ENCODE measurements at places on chromosomes 5 and 9.

GRCh38 chr5:104643320-104643719 is 1080.7 kb upstream of the NUDT12 start:
- DNase-seq = peak; percentile 15

DNA sequence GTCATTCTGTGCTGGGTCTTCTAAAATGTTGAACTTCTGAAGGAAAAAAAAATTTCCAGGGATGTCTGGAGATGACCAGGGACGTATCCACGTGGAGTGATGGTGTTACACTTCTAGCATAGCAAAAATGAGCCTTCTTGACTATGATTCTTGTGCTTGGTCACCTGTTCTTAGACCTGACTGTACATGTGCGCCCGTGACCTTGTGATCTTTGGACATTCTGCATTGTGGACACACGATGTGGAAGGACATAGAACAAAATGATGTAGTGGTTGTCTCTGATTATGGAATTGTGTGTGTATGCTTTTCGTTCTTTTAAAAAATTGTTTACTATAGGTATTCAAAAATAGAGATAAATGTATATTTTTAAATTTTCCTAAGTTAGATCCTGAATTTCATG is 61.0 kb downstream of the SNX30 start:
- no peak for DNase-seq

- DNase-seq = no peak
These were observed 159.7 kb downstream of the DAB2IP start for GRCh38 chr9:121811140-121811539.

- DNase-seq = no peak
These were observed 264.9 kb upstream of the EFNA5 start for GRCh38 chr5:107935645-107936044.

DNA sequence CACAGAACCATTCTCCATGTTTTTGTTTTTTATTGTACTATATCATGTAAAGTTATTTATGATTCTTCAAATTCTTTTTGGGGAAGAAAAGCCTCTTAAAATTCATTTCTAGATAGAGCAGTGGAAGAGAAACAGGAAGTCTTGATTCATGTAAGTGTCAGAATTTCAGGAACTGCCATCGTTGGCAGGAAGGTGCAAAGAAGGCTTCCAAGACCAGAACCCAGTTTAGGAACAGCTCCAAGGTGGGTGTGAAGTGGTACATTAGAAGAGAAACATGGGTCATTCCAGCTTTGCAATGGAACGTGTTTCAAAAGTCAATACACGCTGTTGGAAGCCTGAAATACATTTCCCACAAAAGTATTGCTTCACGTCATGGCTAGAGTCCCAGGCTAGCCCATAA is 14.8 kb downstream of the SAXO1 start:
- no peak for DNase-seq

DNA sequence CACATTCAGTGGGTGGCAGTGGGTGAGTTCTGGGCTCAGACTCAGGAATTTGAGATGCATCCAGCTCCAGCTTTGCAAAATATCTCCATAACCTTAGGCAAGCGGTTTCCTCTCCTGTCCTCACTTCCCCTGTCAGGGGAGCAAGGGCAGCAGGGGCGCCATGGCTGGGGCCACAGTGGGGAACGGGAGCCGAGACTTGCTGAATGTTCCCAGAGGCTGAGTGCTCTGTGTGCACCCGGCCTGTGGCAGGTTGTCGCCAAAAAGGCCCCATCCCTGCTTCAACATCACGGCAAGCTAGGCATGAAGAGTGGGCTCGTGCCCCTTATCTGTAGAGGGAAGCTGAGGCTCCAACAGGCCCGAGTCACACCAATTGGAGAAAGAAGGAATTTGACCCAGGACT is 268.8 kb downstream of the NSG2 start:
- no peak for DNase-seq

- DNase-seq = no peak
These were observed 2.7 kb upstream of the LARS1 start for GRCh38 chr5:146185161-146185560.

- DNase-seq = no peak
These were observed 87.3 kb downstream of the SEC61B start for GRCh38 chr9:99309141-99309939.

DNA sequence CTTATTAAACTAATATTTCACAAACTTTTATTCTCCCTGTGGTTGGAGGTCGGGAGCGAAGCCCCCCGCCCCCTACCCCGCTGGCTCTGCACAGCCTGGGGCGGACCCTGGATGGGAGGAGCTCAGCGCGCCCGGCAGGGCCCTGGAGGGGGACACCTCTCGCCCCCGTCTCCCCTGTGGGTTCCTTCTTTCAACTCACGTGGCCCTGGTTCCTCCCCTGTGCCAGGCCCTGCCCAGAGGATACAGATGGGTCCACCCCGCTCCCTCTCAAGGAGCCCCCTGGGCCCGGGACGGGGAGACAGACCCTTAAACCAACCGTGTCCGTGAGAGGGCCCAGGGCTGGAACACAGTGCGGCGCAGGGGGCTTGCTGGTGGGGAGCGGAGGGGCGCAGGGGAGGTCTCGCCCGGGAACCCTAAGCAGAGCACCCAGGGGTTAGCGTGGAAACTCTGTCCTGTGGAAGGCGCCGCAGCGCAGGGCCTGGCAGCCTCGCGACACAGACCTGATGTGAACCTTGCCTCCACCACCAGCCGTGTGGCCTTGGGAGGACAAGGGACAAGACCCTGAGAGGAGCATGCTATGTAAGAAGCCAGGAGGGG is 103.7 kb upstream of the MVB12B start:
- DNase-seq = no peak

- DNase-seq = peak; percentile 71
These were observed 155.0 kb upstream of the CLINT1 start for GRCh38 chr5:158013939-158014338.

GRCh38 chr5:139650031-139650688 is 2.0 kb downstream of the CXXC5 start:
- DNase-seq = peak; percentile 81

- no peak for DNase-seq
These were observed 40.3 kb upstream of the TNFAIP8 start for GRCh38 chr5:119315516-119315949.

DNA sequence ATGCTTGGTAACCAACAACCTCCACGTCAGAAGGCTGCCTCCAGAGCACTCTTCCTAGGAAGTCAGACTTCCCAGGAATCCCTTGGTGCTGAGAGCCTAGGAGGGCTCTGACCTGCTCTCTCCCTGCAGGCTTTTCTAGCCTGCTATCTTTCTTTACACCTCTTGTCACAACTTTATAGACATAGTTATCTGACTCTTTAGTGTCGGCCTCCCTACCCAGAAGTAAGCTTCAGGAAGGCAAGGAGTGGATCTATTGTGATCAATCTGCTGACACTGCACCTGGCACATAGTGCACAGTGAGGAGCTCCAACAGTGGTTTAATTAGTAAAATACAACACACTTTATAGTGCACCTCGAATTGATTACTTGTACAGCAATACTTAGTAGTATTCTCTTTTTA is 2.3 kb downstream of the AFAP1L1 start:
- DNase-seq = peak; percentile 27

DNA sequence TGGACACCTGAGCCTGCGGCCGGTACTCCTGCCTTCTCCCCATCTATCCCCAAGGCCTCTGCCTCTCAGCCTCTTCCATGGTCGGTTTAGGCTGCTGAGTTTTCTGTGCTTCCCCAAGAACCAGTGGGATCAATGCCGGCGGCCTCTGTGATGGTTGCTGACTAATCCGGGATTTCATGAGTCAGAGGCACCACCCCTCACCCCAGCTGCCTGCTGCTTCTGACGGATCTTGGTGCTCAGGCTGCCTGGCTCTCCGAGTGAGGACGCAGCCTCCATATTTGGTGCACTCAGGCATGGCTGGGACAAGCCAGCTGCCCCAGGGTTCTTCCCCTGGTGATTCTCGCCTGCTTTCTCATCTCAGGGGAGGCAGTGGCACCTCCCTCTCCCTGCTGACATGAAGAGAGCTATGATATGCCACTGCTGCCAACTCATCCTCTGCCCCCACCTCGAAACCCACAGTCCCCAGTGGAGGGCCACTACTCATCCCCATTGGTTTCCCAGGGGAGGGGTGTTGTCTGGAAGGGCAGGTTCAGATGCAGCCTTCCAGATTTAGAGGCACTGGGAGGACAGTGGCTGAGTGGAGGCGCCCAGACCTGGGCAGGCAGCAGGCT is 3.3 kb upstream of the MAN1B1 start:
- DNase-seq = peak; percentile 76

GRCh38 chr5:91670563-91670962 is 287.4 kb upstream of the ARRDC3 start:
- DNase-seq = peak; percentile 21

GRCh38 chr5:32538031-32538547 is 47.3 kb upstream of the SUB1 start:
- no peak for DNase-seq

DNA sequence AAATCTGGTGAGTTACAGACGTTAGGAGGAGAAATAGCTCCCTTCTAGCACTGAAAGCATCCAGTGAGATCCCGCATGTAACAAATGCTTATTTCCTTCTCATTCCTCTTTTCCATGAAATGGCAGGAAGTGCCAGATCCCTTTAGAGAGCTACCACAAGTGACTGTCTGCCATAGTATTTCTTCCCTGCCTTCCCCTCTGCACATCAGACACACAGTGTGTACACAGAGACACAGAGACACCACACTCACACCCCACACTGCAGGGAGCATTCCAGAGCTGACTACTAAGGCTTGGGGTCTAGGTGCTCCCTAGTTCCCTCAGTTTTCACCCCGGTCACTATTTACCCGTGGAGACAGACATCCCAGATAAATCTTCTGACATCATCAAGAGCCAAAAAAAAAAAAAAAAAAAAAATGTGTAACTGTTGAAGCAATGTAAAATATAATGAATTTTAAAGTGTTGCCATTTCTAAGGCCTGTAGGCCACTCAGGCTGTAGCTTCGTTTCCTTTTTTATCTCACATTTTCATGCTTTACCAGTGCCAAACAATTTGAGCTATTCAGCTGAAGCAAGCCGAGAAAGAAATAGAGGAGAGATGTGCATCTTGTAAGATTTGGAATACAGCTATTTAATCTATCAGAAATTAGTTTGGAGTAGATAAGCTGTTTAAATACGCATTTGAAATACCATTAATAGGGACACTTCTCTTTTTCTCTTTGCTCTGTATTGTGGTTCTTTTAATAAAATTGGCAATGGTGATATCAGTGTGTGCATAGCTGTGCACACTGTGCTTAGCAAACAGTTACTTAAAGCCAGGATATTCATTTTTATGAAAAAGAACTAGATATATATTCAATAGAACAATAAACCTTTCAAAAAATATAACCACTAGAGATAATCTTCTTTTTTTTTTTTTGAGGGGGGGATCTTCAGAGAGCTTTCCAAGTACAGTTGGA is 405.5 kb downstream of the PDE4D start:
- no peak for DNase-seq

Measured in ELF-1 (cell line).